ENCODE measurements at places on chromosomes 7 and 10.

GRCh38 chr7:86932038-86932512 lies 127.4 kb downstream of the ELAPOR2 start:
- no peak for DNase-seq

- DNase-seq, result no peak
Measured at GRCh38 chr10:114615600-114616007, 42.5 kb downstream of the ABLIM1 start.

- no peak for DNase-seq
Measured at GRCh38 chr7:66739953-66740301, 606 bp upstream of the RABGEF1 start.

GRCh38 chr10:58813573-58813972 lies 300.9 kb downstream of the BICC1 start:
- DNase-seq, result no peak

- DNase-seq, result no peak
Measured at GRCh38 chr7:137992104-137992549, 9.8 kb downstream of the CREB3L2 start.
